Cardiac fibroblast (primary cell): ENCODE measurements at places on chromosomes 4 and X.

- peak; percentile 31 for DNase-seq
Observed at GRCh38 chr4:168885400-168885799, 124.7 kb downstream of the CBR4 start.

DNA sequence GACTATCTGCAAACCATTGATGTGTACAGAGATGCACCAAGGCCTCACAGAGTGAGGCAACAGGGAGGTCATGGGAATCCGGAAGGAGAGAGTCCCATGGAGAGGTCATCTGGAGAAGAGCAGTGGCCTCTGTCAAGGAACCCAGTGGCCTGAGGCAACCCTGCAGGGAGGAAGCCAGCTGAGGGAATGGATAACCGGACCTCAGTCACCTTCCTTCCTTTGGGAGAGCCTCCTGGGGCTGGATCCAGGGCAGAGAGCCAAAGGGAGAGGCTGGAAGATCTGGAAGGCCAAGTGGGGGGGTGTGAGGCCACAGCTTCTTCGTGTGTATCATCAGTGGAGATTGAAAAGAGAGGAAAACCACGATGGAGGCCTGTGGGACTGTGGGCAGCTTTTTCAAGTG lies 24.3 kb upstream of the CD38 start:
- DNase-seq = no peak

GRCh38 chr4:74397748-74398426 lies 32.9 kb downstream of the EREG start:
- no peak for DNase-seq

GRCh38 chr4:189033801-189034347 lies 894.6 kb downstream of the TRIML1 start:
- DNase-seq = no peak

- DNase-seq = no peak
Observed at GRCh38 chr4:122833999-122834398, 7.4 kb downstream of the FGF2 start.

DNA sequence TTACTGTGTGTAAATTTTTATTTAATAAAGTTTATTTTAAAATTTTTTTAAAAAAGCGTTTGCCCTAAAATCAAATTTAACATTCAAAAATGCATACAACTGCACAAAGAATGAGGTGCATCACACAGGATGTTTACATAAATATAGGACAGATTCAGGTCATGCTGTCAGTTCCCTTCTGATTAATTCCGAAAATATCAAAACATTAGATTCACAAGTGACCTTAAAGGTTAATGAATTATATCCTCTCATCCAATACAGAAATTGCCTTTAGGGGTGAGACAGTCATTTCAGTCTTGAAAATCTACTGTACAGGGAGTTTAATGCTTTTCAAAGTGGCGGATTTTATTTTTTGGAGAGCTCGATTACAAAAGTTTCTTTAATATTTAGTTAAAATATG lies 208.7 kb upstream of the FTHL17 start:
- DNase-seq = no peak

DNA sequence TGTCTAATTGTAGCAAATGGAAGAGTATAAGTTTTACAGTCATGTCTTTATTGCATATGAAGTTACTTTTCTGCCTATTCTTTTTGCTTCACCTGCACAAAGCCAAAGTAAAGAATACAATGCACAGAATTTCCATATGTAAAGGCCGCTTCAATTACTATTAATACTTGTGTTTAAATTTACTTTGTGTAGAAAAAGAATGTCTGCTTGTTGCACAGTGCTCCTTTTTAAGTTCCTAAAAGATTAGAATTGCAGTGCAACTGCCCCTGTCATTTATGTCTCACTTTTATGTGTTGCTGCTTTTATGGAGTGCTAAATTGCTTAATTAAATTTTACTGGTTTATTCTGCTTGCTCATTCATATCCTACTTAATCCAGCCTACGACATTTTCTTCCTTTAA lies 830.5 kb downstream of the PDHA2 start:
- DNase-seq = no peak

DNA sequence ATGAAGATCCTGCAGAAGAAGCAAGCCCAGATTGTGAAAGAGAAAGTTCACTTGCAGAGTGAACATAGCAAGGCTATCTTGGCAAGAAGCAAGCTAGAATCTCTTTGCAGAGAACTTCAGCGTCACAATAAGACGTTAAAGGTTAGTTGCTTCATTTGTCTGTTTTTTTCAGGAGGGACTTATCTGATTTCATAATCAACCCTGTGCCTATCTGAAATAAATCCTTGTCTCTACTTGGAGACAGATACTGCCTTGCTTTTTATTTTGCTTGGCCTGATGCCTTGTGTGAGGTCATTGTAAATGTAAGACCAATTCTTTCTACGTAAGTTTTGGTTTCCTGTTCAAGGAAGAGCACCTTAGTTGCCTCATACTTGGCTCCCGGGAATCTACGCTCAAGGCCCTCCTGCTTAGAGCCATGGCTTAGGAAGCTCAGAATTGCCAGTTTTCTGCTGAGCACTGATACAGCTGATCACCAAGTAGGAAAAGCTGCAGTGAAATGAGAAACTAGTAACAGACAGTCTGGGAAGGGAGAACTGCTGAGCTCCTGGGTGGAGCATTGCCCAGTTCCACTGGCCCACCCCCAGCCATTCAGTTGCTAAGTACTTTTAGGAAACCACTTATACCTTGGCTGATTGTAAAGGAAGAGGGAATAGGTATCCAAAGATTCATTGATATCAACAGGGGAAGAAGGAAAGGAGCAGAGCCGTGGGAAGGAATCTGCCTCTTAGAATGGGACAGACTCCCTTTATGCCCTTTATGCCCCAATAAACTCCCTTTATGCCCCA lies 41.8 kb downstream of the RBBP7 start:
- DNase-seq = peak; percentile 92

GRCh38 chr4:88674979-88675378 lies 22.6 kb downstream of the NAP1L5 start:
- no peak for DNase-seq

GRCh38 chrX:27751976-27752375 lies 55.8 kb upstream of the MAGEB10 start:
- peak; percentile 48 for DNase-seq

GRCh38 chr4:86890790-86891189 lies 1.4 kb downstream of the C4orf36 start:
- DNase-seq = no peak

DNA sequence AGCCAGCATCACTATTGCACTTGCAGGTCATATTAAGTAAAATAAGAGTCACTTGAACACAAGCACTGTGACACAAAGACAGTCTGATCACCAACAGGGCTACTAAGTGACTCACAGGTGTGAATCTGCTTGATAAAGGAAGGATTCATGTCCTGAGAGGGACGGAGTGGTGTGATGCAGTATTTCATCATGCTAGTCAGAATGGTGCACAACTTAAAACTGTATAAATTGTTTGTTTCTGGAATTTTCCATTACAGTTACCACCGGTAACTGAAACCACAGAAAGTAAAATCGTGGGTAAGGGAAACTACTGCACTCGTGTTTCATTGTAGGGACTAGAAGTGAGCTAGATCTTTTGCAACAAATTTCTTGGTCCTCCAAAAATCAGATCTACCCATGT lies 109.7 kb downstream of the ELOVL6 start:
- DNase-seq = peak; percentile 20

DNA sequence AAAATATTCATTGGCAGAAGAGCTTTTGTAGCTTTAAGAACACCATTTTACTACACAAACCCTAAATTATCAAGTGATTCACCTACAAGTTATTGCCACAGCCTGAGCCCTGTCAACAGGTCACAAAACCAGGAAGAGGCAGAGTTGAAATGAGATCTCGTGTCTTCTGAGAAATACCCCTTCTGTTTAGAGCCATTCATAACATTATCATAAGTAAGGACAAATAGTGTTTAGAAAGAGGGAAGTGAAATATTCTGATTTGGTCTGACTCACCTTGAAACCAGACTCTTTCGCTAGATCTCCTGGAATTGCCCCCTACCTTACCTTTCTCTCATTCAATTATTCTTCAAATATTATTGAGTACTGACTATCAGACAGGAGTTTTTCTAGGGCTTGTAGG lies 5.9 kb downstream of the ETDB start:
- no peak for DNase-seq

GRCh38 chrX:15525664-15526416 lies 25.2 kb downstream of the BMX start:
- DNase-seq = no peak

DNA sequence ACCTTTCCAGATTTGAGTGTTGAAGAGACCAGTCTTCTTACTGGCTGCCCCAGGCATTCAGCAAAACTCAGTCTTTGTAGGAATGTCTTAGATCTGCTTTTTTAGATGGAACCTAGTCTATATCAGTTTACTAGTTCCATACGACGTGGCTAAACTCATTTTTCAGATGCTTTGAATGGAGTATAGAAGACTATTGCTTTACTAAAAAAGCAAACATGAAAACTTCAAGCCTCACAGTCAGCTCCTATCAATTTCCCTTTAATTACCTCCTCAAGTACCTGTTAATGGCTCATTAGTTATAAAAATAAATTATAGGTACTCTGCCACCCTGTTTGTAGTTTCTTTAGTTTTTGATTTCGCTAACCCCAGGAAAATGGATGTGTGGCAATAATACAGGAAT lies 63.0 kb upstream of the STOX2 start:
- DNase-seq = no peak

DNA sequence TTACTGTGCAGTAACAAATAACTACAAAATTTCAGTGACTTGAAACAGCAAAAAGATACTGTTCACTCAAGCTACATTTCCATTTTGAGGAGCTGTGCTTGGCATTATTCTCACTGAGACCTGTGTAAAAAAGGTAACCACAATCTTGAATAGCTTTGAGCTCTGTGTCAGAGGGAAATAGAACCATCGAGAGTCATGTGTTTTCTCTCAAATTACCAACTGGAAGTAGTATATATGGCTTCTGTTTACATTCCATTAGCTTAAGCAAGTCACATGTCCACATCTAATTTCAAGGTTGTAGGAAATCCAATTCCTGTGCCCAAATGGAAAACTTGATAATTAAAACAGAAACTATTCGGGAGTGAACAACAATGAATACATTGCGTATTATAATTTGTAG lies 82.9 kb upstream of the BANK1 start:
- no peak for DNase-seq

GRCh38 chr4:161419822-161420221 lies 744.0 kb downstream of the FSTL5 start:
- no peak for DNase-seq

DNA sequence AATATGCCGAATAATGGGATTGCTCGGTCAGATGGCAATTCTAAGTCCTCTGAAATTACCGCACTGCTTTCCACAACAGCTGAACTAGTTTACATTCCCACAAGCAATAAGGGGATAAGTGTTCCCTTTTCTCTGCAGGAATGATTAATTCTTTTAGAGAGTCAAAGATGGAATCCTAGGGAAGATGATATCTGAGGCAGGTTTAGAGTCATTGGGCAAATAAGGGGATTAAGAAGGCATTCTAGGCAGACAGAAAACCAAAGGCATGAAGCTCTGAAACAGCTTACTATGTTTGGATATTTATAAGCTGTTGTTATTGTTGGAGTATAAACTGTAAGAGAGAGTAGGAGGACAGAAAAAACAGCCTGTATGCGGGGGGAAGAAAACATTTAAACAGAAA lies 85.7 kb downstream of the TET2 start:
- no peak for DNase-seq

DNA sequence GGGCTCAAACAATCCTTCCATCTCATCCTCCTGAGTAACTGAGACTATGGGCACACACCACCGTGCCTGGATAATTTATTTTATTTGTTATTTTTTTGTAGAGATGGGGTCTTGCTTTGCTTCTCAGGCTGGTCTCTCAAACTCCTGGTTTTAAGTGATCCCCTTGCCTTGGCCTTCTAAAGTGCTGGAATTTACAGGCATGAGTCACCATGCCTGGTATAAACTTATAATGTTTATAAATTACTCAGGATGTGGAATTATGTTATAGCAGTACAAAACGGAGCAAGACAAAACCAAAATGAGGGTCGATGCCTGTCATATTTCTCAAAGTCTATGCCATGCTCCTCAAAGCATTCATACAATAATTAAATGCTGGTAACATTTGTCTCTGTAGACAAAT lies 29.8 kb upstream of the TEX13C start:
- no peak for DNase-seq

GRCh38 chrX:134891652-134892051 lies 99.1 kb upstream of the SMIM10 start:
- no peak for DNase-seq

- DNase-seq = peak; percentile 99
Observed at GRCh38 chr4:156946516-156947424, 24.8 kb downstream of the PDGFC start.

GRCh38 chrX:67781132-67781531 lies 237.3 kb downstream of the AR start:
- DNase-seq = no peak

- no peak for DNase-seq
Observed at GRCh38 chr4:2781911-2782310, 11.0 kb upstream of the SH3BP2 start.

- DNase-seq = no peak
Observed at GRCh38 chrX:46673620-46674359, 85.1 kb downstream of the SLC9A7 start.

DNA sequence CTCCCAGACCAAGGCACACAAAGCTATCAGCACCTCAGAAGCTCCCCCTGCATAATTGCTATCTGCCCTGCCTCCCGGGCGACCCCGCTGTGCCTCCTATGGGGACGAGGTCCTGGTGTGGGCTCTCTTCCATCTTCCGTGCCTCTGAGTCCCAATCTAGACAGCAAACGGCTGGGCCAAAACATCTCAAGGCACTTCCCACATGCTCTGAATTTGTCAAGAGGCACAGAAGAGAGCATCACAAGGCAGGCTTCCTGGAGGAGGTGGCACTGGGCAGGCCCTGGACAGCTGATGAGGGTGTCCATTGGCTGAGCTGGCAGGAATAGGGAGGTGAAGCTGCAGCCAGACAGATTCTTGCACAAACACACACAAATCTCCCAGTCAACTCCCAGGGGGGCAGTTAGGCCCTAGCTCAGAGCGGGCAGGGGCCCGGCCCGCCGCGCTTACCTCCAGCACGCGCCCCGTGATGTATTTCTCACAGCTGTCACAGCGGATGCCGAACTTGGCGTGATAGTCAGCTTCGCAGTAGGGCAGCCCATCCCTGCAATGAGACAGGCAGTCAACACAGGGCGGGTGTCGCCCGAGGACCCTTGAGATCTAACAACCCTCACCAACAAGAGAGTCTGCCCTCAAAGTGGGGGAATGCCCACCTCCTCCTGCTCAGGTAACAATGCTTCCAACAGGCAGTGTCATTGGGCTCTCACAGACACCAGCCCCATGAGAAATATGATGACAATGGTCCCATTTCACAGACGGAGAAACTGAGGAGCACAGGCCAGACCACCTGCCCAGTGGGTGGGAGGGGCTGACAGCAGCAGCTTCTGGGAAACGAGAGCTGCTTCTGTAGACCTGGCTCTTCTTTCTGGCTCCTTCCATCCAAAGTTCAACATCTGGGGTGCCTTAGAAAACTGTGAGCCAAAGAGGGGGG lies 81.2 kb downstream of the ABLIM2 start:
- DNase-seq = no peak

- DNase-seq = no peak
Observed at GRCh38 chrX:68550193-68550592, 51.3 kb downstream of the YIPF6 start.

GRCh38 chr4:147975325-147975724 lies 243.4 kb downstream of the ARHGAP10 start:
- DNase-seq = peak; percentile 78

GRCh38 chr4:84733343-84734033 lies 150.6 kb downstream of the CDS1 start:
- DNase-seq = no peak

- no peak for DNase-seq
Observed at GRCh38 chr4:48249378-48249777, 20.3 kb downstream of the TEC start.

GRCh38 chr4:14965071-14965470 lies 37.2 kb upstream of the CPEB2 start:
- no peak for DNase-seq

- no peak for DNase-seq
Observed at GRCh38 chrX:41421071-41421729, 25.9 kb upstream of the NYX start.
